ENCODE measurements at places on chromosomes 5 and 9. TPM values are rescaled to one million over a fixed set of nuclear protein-coding genes. Genes with fewer than 3 reads are reported as not detected.
A peak's percentile ranks its signal among the peaks of the same experiment; 100 is the strongest.

Gene NMUR2
- not detected for total RNA-seq

DNA sequence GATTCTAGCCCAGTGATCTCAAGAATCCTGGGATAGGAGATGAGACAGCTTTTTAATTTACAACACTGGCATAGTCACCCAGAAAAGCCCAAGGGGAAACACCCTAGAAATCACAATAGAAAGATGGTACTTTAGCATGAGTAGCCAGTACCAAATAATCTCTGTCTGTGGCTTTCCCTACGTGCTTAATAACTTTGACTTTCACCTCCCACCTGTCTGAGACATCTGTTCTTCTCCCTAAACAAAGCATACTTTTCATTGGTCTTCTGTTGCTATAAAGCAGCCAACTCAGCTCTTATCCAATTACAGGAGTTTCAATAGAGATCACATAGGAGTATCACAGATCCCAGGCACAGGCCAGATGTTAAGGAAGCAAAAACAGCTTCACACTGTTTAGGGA, 10.4 kb downstream of the MARCHF3 start:
- no peak for DNase-seq

- DNase-seq, result no peak
Observed at GRCh38 chr5:81808106-81808505, 57.2 kb upstream of the SSBP2 start.

Gene SCGB3A2
- total RNA-seq, result not detected

DNA sequence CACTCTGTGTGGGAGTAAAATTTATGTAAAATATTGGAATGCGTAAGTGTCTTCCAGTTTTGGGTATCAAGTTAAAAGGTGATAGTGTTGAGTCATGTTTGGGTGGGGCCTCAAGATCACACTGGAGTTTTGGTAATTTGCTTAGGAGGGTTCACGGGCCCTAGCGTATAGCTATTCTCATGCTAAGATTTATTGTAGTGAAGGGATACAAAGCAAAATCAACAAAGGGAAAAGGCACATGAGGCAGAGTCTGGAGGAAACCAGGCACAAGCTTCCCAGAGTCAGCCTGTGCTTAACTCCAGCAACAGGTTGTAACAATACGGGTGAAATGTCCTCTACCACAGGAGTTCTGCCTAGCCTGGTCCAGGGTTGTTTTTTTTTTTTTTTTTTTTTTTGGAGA, 20.2 kb downstream of the HSPA4 start:
- no peak for DNase-seq

Gene ROPN1L
- total RNA-seq, result 3.0 TPM

DNA sequence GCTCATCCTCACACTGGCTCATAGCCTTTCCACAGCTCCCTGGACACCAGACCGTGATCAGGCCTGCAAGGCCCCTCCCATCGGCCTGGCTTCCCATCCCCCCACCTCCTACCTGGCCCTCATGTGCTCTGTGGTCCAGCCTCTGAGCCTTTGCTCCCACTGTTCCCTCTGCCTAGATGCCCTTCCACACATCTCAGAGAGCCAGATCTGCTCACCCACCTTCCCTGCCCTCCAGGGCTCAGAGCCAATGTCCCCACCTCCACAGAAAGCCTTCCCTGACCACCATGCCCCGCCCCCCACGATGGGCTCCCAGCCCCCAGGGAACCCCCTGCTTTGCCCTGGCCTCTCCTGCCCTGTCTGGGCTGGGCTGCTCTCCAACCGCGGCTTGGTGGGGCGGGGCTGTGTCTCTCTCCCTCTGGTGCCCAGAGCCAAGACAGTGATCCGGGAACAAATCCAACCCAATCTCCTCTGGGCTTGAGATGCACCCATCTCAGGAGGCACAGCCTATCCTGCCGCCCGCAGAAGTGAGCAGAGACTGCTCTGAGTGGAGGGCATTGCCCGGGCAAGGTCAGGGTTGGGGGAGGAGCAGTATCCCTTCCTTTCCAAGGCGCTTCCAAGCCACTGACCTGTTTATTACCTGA, 1.6 kb downstream of the NINJ1 start:
- DNase-seq, result peak; percentile 89

- no peak for DNase-seq
Observed at GRCh38 chr5:74093561-74093960, 467.6 kb downstream of the ARHGEF28 start.

Gene DNAJC18
- total RNA-seq, result not detected

- no peak for DNase-seq
Observed at GRCh38 chr5:158133369-158133768, 274.4 kb upstream of the CLINT1 start.

Gene SPATA31C1
- total RNA-seq, result not detected

GRCh38 chr5:122129306-122129705, at the start of gene ZNF474:
TSS of gene ZNF474 (plus strand) at chr5:122129546. CDS start at chr5:122151991, 22,445 bp downstream.
- peak; percentile 88 for DNase-seq

Gene RFESD
- total RNA-seq, result 10.7 TPM

- no peak for DNase-seq
Observed at GRCh38 chr9:33220681-33221567, 19.0 kb upstream of the SPINK4 start.

Gene SLC45A2
- not detected for total RNA-seq

Gene BASP1
- total RNA-seq, result 543 TPM

DNA sequence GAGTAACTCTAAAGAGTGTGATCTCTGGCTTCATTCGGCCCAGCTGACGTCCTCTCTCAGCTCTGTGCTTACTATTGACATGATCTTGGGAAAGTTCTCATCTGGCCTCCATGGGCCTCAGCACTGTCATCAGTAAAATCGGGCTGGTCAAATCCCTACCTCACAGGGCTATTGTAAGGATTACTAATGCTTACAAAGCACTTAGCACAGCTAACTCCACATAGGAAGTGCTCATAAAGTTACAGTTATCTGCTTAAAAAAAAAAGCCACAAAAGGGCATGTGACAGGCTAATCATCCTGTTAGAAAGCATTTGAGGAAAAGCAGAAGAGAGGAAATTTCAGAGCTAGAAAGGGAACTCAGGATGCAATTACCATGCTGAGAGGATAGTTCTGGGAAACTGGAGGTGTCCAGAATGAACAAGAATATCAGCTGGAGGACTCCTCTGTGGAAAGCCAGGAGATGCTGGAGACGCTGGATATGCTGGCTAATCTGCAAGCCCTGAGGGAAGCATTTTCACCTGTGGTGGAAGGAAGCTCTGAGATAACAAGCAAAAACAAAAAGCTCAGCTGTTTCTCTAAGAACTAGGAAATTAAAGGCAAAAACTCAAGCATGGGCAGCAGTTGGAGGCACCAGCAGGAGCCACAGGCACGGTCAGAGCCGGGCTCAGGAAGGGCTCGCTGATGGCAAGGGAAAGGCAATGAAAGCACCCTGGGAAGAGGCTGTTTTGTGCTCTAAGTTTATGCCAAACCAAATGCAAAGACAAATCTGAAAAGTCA, 4.4 kb upstream of the BHMT start:
- no peak for DNase-seq

- no peak for DNase-seq
Observed at GRCh38 chr5:172668594-172669071, 27.6 kb downstream of the NEURL1B start.

- DNase-seq, result no peak
Observed at GRCh38 chr9:20382460-20383071, 239.7 kb downstream of the MLLT3 start.

- peak; percentile 72 for DNase-seq
Observed at GRCh38 chr9:132877824-132878694, at the start of gene AK8. TSS of gene AK8 (minus strand) at chr9:132878284. CDS start at chr9:132878255, 29 bp downstream.

Gene TAF7
- 217 TPM for total RNA-seq

DNA sequence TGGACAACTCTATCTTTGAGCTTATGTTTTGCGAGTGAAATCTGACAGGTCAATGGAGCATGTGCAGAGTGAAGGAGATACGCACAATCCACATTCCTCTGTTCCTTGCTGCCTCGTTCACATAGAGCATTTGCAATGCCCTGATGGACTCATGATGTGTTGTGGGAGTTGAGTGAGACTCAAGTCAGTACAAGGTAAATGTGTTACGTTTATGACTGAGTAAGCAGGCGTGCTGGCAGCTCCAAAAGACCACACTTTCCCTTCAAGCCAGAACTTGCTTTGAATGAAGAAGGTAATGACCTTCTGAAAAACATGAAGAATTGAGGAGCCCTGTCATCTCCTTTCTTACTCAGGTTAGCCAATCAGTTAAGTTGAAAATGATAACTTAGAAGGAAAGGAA, 477.8 kb downstream of the CTNND2 start:
- no peak for DNase-seq

- DNase-seq, result no peak
Observed at GRCh38 chr5:1490376-1490775, 33.4 kb downstream of the LPCAT1 start.

DNA sequence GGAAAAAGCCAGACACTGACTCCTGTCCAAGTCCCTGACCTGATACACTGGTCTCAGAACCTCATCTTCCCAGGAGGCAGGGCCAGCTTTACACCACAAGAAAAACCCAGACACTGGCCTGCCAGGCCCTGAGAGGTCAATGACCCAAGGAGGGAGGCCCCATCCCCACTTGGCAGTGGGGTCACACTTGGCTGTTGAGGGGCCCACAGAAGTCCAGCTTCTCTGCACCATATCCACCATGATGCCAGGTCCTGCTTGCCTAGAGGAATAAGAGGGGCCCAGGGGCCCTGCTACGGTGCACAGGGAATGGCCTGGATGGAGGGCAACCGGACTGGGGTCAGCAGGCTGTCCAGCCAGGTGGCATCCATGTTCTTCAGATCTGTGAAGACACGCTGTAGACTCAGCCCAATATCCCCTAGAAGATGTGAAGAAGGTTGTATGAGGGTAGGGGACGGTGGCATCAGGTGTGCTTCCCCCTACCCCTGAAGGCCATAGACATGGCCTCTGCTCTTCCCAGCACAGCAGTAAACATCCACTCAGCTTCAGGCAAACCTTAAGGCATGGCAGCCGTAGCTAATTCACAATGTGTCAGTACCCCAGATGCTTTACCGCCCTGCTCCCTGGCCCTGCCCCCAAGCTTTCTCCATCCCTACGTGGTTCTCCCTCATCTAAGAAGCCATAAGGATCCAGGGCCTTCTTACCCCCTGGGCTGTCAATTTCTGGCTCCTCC, 6.7 kb downstream of the IRF1 start:
- no peak for DNase-seq

Gene FBP2
- not detected for total RNA-seq

- no peak for DNase-seq
Observed at GRCh38 chr5:32504329-32504988, 59.9 kb upstream of the ZFR start.

GRCh38 chr5:44821164-44821563, 12.4 kb downstream of the MRPS30 start:
- DNase-seq, result no peak

Gene PLEKHG4B
- not detected for total RNA-seq

- no peak for DNase-seq
Observed at GRCh38 chr9:76996700-76997099, 22.8 kb upstream of the FOXB2 start.

DNA sequence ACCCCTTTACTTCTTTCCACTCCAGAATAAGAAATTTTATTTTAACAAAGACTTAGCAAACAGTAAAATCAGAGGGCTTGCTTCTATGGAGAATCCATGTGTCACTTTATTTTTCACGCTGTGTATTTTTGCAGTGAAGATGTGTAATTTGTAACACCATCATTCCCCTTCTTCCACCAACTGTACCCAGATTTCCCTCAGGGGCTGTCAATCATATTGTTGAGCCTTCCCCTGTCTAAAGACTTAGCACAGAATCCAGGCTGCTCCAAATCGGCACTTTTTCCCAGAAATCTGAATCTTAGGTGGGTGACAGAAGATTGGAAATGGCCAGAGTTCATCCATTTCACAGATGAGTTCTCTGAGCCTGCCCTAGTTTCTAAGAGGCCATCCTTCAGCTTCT, 115.9 kb downstream of the GNAQ start:
- DNase-seq, result no peak

Gene CACFD1
- total RNA-seq, result 3.9 TPM

- peak; percentile 78 for DNase-seq
Observed at GRCh38 chr9:13088720-13089427, 190.6 kb downstream of the MPDZ start.

DNA sequence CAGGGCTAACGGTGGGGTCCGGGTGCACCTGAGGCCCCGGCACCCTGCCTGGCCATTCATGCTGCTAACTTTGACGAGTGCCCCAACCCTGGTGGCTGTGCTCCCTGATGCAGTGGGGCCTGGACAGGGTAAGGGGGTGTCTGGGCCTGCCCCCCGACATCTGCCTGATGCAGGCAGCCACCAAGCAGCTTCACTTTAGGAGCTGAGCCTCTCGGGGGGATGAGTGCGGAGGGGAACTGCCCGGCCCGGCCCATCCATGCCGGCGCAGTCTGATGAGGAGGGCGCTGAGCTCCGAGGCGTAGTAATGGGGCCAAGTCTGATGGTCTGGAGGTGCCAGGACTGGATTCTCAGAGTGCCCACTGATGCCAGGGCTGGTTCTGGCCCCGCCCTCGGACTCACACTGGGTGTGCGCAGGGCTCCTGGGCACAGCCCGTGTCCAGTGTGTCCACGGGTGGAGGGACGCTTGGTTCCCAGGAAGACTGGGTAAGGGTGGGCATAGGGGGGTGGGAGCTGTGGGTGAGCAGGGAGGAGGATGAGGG, 16.5 kb downstream of the DNLZ start:
- no peak for DNase-seq

Gene DCAF12
- 12.8 TPM for total RNA-seq

GRCh38 chr5:32020271-32020670, 153.8 kb downstream of the GOLPH3 start:
- no peak for DNase-seq

DNA sequence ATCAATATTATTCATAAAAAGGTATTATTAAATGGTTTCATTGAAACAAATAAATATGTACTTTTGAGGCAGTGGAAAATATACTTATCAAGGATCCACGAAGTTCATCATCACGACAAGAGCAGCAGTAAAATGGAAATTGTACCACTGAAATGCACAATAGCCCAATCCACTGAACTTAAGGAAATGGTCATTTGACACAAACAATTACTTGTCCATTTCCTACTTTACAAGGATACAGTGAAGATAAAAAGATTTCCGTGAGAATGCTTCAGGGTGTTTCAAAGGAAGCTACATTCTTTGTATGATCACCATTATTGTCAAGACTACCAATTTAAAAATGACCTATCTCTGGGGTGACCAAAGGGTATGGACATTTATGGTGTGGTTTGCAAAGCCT, 210.3 kb downstream of the SYK start:
- no peak for DNase-seq

DNA sequence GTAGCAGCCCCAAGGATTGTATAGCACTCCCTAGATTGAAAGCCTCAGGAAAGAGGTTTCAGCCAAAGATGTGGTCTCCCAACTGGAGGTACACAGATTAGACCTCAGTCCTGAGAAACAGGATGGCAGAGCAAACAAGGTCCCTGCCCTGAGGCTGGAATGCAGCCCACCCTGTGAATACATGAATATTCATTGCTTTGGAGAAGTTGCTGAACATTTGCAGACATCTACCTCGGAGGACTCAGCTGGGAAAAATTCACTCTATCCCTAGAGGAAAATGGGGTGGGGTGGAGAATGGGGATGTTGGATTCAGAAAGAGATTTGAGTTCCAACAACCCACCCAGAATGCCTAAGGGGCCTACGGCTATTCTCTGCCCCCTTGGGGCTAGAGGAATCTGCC, 129.4 kb downstream of the SLIT3 start:
- DNase-seq, result no peak

Gene TLX3
- total RNA-seq, result not detected

Gene ITGA2
- 0.95 TPM for total RNA-seq

Gene ECSCR
- total RNA-seq, result 0.63 TPM

GRCh38 chr9:68887232-68887631, 126.7 kb downstream of the PRKACG start:
- DNase-seq, result no peak

Gene ABO
- total RNA-seq, result not detected

- peak; percentile 90 for DNase-seq
Observed at GRCh38 chr9:129802833-129803675, at the start of gene TOR1B. TSS of gene TOR1B (plus strand) at chr9:129803184. CDS start at chr9:129803213, 29 bp downstream.

Gene FOXD4L4
- total RNA-seq, result not detected

Measured in MG63 (cell line).